COR-L47 (cell line): ENCODE measurements at places on chromosomes 7 and 10.

DNA sequence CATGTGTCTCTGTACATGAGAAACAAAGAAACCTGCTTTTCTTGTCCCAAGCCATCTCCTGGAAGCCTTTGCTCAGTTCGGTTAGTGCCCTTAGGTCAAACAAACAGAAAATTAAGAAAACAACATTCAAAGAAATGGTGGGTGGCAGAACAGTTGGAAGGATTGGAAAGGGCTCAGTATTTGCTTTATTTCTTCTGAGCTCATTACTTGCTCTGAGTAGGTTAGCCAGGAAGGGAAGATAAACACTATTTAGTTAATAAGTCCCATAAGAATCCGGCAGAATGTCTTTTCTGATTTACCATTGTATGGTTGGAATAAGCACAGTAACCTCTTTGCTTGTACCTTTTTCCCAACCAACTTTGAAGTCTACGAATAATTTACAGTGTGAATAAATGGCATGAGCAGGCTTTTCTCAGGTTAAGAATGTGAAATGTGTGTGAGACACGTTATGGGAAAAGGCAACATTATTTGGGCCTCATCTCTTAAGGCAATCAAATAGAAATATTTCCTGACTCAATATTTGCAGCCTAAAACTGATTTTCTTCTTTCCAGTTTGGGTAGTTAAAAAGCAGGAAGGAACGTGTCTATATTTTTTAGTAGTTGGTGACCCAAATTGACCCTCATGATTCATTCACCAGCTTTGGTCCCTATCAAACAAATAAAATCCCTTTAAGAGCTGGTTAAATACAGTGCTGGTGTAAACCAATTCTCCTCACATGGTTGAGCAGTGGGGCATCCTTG is 158.5 kb downstream of the DKK1 start:
- DNase-seq: no peak

DNA sequence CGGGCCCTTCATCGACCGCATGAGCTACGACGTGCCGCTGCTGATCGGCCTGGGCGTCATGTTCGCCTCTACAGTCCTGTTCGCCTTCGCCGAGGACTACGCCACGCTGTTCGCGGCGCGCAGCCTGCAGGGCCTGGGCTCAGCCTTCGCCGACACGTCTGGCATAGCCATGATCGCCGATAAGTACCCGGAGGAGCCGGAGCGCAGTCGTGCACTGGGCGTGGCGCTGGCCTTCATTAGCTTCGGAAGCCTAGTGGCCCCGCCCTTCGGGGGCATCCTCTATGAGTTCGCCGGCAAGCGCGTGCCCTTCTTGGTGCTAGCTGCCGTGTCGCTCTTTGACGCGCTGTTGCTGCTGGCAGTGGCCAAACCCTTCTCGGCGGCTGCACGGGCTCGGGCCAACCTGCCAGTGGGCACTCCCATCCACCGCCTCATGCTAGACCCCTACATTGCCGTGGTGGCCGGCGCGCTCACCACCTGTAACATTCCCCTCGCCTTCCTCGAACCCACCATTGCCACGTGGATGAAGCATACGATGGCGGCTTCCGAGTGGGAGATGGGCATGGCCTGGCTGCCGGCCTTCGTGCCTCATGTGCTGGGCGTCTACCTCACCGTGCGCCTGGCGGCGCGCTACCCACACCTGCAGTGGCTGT is 1.2 kb downstream of the SLC18A3 start:
- no peak for DNase-seq

DNA sequence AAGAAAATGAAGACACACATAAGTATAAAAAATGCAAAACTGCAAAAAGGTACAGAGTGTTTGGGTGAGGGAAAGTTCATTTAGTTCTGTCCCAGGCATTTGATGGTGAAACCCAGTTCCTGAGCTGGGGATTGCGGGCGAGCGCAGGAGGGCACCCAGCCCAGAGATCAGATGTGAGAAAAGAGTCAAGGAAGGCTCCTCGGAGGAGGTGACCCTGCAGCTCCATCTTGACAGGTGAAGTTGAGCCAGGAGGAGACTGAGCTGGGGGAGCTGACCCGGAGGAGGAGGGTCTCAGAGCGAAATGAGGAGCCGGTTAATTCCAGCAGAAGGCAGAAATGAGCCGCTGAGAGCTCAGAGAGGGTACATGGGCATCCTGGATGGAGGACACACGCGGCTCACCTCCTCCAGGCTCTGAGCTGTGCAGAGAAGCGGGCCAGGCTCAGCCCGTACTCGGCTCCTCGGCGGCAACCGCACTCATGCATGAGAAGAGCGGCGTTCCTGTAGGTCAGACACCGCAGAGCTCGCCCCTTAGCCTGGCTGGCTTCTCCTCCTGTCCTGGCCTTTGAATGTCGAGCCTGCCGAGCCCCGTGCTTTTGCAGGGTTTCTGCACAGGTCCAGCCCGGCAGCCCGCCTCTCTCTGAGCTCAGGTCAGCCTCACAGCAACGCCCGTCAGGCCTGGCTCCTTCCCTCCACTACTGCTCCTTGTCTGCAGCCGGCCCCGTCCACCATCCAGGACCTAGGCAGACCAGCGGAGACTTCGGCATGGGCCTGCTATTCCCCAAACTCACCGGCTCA is 9.5 kb upstream of the RAMP3 start:
- DNase-seq: no peak

DNA sequence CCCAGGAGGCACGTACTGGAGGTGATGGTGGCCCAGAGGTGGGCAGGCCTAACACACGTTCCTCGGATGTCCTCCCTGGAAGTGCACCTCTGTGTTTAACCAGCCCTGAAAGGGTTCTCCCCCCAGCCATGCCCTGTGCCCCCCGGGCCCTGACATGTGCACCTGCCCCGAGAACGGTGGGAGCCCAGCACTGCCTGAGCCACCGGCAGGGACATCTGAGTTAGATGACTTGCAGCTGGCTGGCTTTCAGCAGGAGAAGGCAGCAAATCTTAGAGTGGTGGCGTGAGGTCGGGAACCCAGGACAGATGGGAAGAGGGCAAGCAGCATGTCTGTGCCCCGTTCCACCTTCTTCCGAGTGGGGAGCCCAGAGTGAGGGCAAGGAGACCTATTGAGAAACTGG is 291.8 kb downstream of the TCERG1L start:
- no peak for DNase-seq

- peak; percentile 3 for DNase-seq
Measured at GRCh38 chr10:20276127-20276979, 460.1 kb downstream of the PLXDC2 start.
